ENCODE measurements at places on chromosomes 7 and 10.

DNA sequence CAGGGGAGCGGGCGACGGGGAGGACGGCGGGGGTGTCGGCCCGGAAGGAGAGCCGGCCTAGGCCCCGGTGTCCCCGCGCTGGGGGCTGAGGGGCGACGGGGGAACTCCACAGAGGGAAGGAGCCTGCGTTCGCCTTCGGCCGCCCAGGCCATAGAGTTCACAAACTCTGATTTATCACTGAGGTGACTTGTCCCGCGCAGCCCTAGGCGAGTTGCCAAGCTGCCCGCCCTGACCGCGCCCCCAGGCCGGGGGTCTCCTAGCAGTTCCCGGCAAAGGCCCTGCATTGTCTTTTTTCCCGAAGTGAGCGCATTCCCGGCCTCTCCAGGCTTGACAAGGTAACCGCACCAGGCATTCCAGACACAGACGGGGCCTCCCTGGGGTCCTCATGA lies 2.9 kb upstream of the NKX6-2 start:
- no peak for DNase-seq

DNA sequence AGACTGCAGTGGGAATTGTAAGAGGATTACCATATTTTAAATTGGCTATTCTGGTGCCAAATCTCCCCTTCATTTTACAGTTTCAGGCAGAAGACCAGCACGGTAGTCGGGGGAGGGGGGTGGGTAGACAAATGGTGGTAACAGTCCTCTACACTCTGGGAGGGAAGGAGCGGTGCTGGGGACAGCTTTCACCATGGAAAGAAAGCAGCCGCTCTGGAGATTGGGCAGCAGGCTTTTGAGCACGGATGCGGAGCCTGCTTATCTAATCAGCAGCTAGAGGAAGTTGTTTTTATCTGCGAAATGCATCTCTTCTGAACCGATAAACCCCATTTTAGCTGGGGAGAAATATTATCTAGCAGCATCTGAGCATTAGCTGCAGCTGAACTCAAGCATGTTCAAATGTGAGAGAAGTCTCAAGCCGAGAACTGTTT lies 28.7 kb downstream of the IKZF1 start:
- DNase-seq: no peak

DNA sequence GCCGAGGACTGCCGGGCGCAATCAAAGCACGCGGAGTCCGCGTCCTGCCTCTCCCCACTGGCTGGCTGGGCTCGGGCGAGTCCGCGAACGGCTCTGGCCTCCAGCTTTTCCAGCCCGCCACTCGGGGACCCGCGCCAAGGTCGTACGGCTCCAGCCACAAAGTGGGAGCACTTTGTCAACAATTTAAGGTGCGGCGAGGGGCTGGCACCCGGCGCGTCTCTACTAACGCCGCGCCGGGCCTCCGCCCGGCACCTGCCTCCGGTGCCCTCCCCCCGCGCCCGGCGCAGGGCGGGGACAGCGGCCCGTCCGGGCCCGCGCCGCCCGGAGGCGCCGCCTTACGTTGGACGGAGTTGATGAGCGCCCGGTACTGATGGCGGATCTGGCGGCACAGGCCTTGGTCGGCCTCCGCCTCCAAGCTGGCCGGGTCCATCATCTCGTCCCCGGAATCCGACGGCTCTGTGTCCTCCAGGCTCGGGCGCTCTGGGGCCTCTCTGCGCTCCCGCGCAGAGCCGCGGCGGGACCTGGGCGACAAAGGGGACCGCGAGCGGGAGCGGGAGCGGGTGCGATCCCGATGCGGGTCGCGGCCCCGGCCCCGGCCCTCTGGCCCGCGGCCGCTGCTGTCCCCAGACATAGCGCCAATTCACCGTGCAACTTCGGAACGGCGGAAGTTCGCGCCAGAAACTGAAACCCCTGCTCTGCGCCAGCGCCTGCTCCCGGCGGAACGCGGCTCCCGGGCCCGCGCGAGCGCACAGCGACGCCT lies at the start of gene NSMCE4A:
Gene NSMCE4A, minus strand, starts transcription at position 683 of the 760 bp plus-strand sequence. Its CDS starts 52 bp downstream, at position 631.
- DNase-seq: peak; percentile 76

GRCh38 chr10:24551161-24551560 lies 172.5 kb downstream of the ARHGAP21 start:
- no peak for DNase-seq

DNA sequence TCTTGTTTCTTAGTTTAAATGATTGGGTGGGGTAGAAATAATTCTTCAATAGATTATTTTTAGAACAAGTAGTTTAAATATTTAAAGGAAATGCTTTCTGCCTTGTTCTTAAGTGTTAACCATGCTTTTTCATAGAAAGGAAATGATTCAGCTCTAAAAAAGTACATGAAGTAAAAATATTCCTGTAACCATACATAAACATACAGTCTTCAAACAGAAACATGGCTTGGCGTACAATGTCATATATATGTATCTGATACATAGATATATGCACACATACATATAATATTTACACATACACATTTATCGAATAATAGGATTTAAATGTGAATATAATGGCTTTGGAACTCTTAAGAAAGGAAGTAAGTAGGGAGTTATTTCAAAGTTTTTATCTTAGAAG lies 84.4 kb downstream of the RUNDC3B start:
- no peak for DNase-seq

- peak; percentile 30 for DNase-seq
Measured at GRCh38 chr7:112938863-112939573, 147.6 kb downstream of the GPR85 start.

DNA sequence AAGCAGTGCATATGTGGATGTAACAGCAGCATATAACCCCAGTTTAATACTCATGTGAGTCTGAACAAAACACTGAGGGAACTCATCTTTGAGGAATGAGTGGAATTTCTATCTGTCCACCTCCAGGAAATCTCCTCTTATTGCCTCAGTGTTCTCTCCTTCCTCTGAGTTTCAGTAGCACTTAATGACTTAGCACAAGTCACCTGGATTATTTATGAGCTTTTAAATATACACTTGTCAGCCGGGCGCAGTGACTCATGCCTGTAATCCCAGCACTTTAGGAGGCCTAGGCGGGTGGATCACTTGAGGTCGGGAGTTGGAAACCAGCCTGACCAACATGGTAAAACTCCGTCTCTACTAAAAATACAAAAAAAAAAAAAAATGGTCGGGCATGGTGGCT lies 4.3 kb downstream of the LRRC20 start:
- peak; percentile 85 for DNase-seq
